NCI-H1436 treated with DMSO at 0.1 percent for 48 hours (cell line): ENCODE measurements at places on chromosomes 1 and 21.

DNA sequence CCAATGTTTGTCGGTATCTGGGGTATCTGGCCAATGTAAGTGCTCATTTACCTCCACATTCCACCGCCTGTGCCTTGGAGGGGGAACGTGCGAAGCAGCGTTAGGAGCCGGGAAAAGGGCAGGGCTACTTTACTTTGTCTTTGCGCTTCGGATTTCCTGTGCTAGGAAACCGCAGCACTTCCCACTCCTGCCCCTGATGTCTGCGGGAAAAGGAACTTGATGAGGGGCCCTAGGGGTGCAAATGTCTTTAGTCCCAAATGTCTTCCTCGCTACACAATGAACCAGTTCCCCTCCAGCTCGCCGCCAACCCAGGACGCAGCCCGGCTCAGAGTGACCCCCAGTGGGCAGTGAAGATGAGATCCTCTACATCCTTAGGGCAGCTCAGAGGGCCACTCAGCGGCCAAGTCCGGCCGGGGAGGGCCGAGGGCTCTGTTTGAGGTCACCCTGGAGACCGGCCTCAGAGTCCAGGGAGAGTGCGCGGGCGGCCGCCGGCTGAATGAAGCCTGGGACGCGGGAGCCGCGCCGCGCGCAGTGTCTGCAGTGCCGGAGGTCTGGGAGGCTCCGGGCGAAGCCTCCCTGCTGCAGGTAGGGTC is at the start of gene DYNLT5:
Gene DYNLT5, plus strand, starts transcription at position 460 of the 593 bp plus-strand sequence. CDS start 2,200 bp downstream, outside the sequence.
- DNase-seq, result no peak

GRCh38 chr1:87348341-87349019 is 19.8 kb downstream of the LMO4 start:
- no peak for DNase-seq

DNA sequence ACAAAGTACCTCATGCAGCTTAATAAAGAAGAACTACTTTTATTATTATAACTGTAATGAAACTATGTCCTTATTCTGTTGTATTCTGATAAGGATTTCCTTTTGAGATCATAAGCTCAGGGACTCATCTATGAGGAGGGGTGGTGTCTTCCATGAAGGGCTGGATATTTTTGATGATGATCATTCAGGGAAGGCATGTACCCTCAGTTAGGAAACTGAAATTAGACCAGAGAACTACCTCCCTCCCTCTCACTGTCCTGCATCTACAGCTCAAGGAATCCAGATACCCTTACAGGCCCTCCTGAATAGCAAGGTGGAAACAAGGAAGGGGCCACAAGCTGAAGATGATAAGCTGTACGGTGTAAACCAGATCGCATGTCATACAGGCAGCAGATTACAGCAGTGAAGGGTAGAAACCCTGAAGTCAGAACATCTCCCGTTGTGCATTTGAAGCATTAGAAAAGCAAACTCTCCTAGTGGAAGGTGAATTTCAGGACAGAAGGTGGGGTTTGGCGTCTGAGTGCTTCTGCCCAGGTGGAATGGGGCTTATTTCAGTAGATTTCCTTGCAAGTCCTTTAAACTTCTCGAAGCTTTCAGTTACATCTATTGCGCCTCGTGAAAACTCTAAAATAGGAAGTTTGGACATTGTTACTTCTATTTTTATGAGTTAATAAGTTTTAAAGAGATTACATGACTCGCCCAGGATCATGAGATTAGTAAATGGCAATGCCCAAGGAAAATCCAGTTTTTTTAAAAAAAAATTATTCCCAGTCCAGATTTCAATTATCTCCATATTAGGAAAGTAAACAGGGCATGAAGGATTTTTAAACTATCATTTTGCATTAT is 101.1 kb upstream of the HNRNPU start:
- DNase-seq, result no peak

DNA sequence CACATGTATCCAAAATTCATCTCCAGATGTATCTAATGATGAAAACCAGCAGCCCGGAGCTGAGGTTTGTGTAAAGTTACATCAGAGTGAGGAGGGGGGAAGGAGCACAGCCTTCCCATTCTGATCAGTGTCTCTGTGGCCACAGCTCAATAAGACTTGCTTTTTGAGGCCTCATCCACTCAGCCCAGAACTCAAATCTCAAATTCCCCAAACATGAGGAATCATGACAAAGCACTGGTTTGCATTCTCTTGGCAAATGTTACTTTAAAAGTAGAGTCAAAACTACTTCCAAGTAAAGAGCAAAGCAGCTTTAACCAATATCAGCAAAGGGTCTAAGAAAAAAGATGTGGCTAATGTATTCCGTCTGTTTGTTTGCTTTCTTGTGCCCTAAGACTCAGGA is 30.9 kb downstream of the CCN1 start:
- no peak for DNase-seq
